ENCODE measurements at places on chromosomes 3 and 15. TPM values are rescaled to one million over a fixed set of nuclear protein-coding genes. Genes with fewer than 3 reads are reported as not detected.
A peak's percentile ranks its signal among the peaks of the same experiment; 100 is the strongest.

GRCh38 chr3:35929158-35929557 lies 289.8 kb downstream of the ARPP21 start:
- peaks cover 3% of the 10 kb centered on the region for H3K27me3 ChIP-seq
- H3K4me3 ChIP-seq = no peak overlapping the region
- DNase-seq = no peak
- H3K36me3 ChIP-seq = no peaks in the 10 kb centered on the region
- H3K27ac ChIP-seq = no peak overlapping the region

The GREM1 gene
- not detected for total RNA-seq

GRCh38 chr15:59300618-59301139 lies 72.0 kb downstream of the MYO1E start:
- no peak for DNase-seq
- peak overlapping the region; percentile 91 for H3K27ac ChIP-seq
- H3K4me1 ChIP-seq = peaks cover 51% of the 10 kb centered on the region
- no peaks in the 10 kb centered on the region for H3K27me3 ChIP-seq
- peaks cover 10% of the 10 kb centered on the region for H3K36me3 ChIP-seq
- H3K4me3 ChIP-seq = peak overlapping the region; percentile 83

The SLC9C1 gene
- not detected for total RNA-seq

- no peak overlapping the region for H3K27ac ChIP-seq
- no peaks in the 10 kb centered on the region for H3K4me1 ChIP-seq
- no peak for DNase-seq
- no peaks in the 10 kb centered on the region for H3K36me3 ChIP-seq
- H3K4me3 ChIP-seq = no peak overlapping the region
- H3K27me3 ChIP-seq = no peaks in the 10 kb centered on the region
These were observed 13.3 kb upstream of the PTX3 start for GRCh38 chr3:157423337-157423736.

GRCh38 chr15:73053398-73053723 lies 1.1 kb downstream of the NEO1 start:
- H3K27ac ChIP-seq = no peak overlapping the region
- DNase-seq = no peak
- H3K4me1 ChIP-seq = peaks cover 8% of the 10 kb centered on the region
- no peaks in the 10 kb centered on the region for H3K36me3 ChIP-seq
- H3K4me3 ChIP-seq = peak overlapping the region; percentile 80

DNA sequence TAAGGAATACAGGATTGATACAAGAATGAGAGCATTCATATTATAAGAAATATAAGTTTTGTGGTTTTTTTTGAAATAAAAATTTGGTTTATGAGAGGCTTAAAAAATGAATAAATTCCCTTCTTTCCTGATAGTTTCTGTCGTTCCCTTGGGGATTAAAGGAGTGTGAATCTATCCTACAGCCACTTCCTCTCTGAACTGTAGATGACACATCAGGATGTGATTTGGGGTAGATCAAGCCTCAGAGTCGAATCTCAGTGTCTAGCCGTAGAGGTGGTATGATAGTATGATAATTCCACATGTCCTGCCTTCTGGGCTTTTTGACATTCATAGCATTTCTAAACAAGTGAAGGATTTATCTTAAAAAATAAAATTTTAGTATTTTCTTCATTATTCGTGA lies 343.1 kb downstream of the LPP start:
- peaks cover 1% of the 10 kb centered on the region for H3K4me1 ChIP-seq
- peaks cover 24% of the 10 kb centered on the region for H3K36me3 ChIP-seq
- H3K4me3 ChIP-seq = no peak overlapping the region
- H3K27ac ChIP-seq = no peak overlapping the region
- DNase-seq = no peak

GRCh38 chr15:100914876-100915275 lies 4.3 kb upstream of the LRRK1 start:
- peaks cover 6% of the 10 kb centered on the region for H3K4me1 ChIP-seq
- no peak overlapping the region for H3K4me3 ChIP-seq
- DNase-seq = no peak
- no peaks in the 10 kb centered on the region for H3K36me3 ChIP-seq

GRCh38 chr15:41727143-41727542 lies 47.1 kb upstream of the MAPKBP1 start:
- H3K4me3 ChIP-seq = no peak overlapping the region
- H3K27ac ChIP-seq = no peak overlapping the region
- H3K4me1 ChIP-seq = no peaks in the 10 kb centered on the region

- H3K36me3 ChIP-seq = peaks cover 6% of the 10 kb centered on the region
- peak overlapping the region; percentile 76 for H3K27ac ChIP-seq
- peaks cover 28% of the 10 kb centered on the region for H3K4me1 ChIP-seq
- no peak for DNase-seq
- peak overlapping the region; percentile 90 for H3K4me3 ChIP-seq
- no peaks in the 10 kb centered on the region for H3K27me3 ChIP-seq
These were observed 2.5 kb downstream of the HYAL2 start for GRCh38 chr3:50319894-50320625.

- H3K27me3 ChIP-seq = peaks cover 49% of the 10 kb centered on the region
- H3K4me1 ChIP-seq = peaks cover 10% of the 10 kb centered on the region
- no peak for DNase-seq
- no peak overlapping the region for H3K4me3 ChIP-seq
- no peak overlapping the region for H3K27ac ChIP-seq
These were observed 33.3 kb upstream of the XCR1 start for GRCh38 chr3:46060551-46060950.

- H3K4me3 ChIP-seq = no peak overlapping the region
- peaks cover 1% of the 10 kb centered on the region for H3K4me1 ChIP-seq
- DNase-seq = no peak
- H3K27ac ChIP-seq = no peak overlapping the region
- peaks cover 3% of the 10 kb centered on the region for H3K27me3 ChIP-seq
These were observed 34.8 kb upstream of the GSK3B start for GRCh38 chr3:120129051-120129450.

- peaks cover 6% of the 10 kb centered on the region for H3K4me1 ChIP-seq
- no peak for DNase-seq
- no peaks in the 10 kb centered on the region for H3K27me3 ChIP-seq
- peaks cover 10% of the 10 kb centered on the region for H3K36me3 ChIP-seq
- H3K27ac ChIP-seq = no peak overlapping the region
These were observed 143.2 kb upstream of the PLXND1 start for GRCh38 chr3:129749692-129750091.

DNA sequence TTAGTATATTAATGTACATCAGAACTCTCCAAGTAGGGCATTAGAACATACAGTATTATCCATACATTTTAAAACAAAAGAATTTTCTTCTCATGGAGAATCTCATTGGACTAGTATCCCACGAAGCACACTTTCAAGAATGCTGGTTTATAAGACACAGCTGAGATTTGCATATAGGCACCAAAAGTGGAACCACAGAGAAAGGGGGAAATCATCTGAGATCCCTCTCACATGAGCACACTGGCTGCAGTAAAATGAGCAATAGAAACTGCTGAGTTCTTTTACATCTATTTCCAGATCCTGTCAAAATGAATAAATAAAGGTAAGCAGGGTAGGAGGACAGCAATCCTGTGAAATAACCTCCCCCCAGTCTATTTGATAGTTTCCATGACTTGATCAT lies 665.3 kb downstream of the FHIT start:
- DNase-seq = no peak
- H3K27ac ChIP-seq = no peak overlapping the region
- no peaks in the 10 kb centered on the region for H3K27me3 ChIP-seq
- H3K36me3 ChIP-seq = no peaks in the 10 kb centered on the region

The LAMB2 gene
- total RNA-seq = 0.45 TPM

- no peak overlapping the region for H3K4me3 ChIP-seq
- peaks cover 2% of the 10 kb centered on the region for H3K36me3 ChIP-seq
- no peak overlapping the region for H3K27ac ChIP-seq
- H3K27me3 ChIP-seq = no peaks in the 10 kb centered on the region
- H3K4me1 ChIP-seq = no peaks in the 10 kb centered on the region
- no peak for DNase-seq
These were observed 553.7 kb downstream of the TAFA4 start for GRCh38 chr3:68378631-68379030.

GRCh38 chr3:47000198-47000815 lies 20.8 kb downstream of the NBEAL2 start:
- peaks cover 14% of the 10 kb centered on the region for H3K4me1 ChIP-seq
- no peak for DNase-seq
- no peak overlapping the region for H3K4me3 ChIP-seq
- peaks cover 9% of the 10 kb centered on the region for H3K36me3 ChIP-seq
- no peaks in the 10 kb centered on the region for H3K27me3 ChIP-seq

DNA sequence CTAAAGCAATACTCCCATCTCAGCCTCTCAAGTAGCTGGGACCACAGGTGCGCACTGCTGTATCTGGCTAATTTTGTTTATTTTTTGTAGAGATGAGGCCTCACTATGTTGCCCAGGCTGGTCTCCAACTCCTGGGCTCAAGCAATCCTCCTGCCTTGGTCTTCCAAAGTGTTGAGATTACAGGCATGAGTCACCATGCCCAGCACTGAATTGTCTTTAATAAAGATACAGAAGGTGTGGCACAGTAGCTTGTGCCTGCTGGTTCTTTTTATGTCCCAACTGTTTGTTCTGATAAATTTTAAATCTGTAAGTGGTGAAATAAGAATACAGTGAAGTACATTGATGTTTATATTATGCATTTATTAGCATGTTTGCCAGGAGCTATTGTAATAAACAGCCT lies 20.6 kb upstream of the TRAK1 start:
- H3K36me3 ChIP-seq = no peaks in the 10 kb centered on the region
- H3K27me3 ChIP-seq = no peaks in the 10 kb centered on the region
- H3K4me1 ChIP-seq = peaks cover 8% of the 10 kb centered on the region
- DNase-seq = no peak
- no peak overlapping the region for H3K27ac ChIP-seq

- H3K4me3 ChIP-seq = no peak overlapping the region
- no peaks in the 10 kb centered on the region for H3K36me3 ChIP-seq
- H3K4me1 ChIP-seq = no peaks in the 10 kb centered on the region
- H3K27ac ChIP-seq = no peak overlapping the region
- no peak for DNase-seq
These were observed 35.3 kb upstream of the MRPS22 start for GRCh38 chr3:139308560-139308959.

The NUSAP1 gene
- 205 TPM for total RNA-seq

The CXCR6 gene
- total RNA-seq = 12.4 TPM
